Naive thymus-derived CD8-positive, alpha-beta T cell (primary cell): ENCODE measurements at places on chromosomes 2 and 18.

- peak; percentile 56 for DNase-seq
Observed at GRCh38 chr18:35386600-35387100, 9.5 kb upstream of the ZNF396 start.

GRCh38 chr18:26386002-26386401, 159.8 kb downstream of the TAF4B start:
- DNase-seq = no peak

DNA sequence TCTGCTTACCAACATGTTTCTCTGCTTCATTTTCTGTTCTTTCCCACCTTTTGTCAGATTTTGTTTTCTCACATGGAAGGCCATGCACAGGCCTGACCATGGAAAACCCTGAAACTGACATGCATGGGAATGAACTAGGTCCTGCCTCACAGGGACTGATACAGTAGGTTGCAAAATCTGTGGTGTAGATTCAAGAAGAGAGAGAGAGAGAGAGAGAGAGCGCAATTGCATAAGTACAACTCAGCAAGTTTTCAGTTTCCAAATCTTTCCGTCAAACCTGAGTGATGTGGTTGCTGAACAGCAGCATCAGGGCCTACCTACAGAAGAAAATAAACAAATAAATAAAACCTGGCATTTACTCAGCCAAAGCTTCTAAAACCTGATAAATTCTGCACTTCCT, 87.5 kb upstream of the RNF152 start:
- DNase-seq = no peak

DNA sequence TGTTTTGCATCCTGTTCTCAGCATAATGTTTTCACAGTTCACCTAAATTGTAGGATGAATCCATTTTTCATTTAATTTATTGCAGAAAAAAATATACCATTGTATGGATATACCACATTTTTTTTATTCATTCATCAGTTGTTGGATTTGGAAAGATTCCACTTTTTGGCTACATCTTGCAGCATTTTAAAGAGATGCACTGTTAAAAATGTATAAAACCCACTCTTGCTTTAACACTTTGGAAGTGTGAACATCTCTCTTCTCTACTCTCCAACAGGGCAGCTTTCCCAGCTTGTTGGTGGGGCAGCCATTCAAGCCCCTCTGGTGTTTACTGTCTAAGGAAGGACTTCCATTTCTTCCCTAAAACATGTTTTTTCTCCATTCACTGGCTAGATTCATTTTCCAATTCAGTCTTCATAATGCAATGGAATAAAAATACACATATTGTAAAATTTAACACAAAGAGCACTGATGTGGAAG, 104.4 kb upstream of the CBLN2 start:
- DNase-seq = no peak

DNA sequence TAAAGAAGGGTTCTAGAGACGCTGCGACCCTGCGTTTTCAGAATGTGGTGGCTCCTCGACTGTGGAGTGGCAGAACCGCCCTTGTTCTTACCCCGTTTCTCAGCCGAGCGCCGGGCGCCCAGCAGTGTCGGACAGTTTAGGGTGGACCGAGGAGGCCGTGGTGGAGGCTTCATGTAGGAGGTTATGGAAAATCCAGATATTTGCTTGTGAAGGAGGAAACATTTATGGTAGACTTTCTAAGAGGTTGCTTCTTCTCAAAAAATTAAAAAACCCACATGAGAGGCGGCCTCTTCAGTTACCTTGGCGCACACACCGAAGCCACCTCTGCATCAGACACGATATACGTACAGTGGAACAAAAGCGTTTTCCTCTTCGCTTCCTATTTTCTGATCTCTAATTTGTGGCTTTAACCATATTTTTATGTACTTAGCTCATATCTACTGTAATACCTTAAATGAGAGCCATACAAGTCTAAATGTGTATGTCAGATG, 120.8 kb downstream of the NFATC1 start:
- peak; percentile 67 for DNase-seq

DNA sequence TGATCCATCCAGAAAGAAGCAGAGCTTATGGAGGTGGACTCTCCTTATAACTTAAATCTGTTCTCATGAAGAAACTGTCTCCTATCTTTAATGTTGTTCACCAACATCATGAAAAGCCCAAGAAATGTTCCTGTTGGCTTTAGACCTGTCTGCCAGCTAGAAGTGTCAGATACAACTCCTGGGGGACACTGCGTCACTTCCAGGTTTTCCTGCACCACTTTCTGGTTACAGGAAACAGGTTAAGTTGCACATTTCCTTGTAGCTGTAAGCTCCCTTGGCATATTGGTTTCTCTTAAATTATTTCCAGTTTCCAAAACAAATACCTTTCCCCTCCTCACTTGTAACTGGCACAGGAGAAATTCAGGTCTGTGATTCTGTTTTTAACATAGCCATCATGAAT, 2.9 kb downstream of the CEP68 start:
- DNase-seq = no peak

- DNase-seq = no peak
Observed at GRCh38 chr2:128554151-128554769, 235.6 kb upstream of the HS6ST1 start.

- no peak for DNase-seq
Observed at GRCh38 chr18:74289137-74289536, 2.6 kb downstream of the CYB5A start.

GRCh38 chr2:27715318-27716210, 51.9 kb downstream of the SLC4A1AP start:
- DNase-seq = peak; percentile 41
